M059J (cell line): ENCODE measurements at places on chromosomes 16 and 17.

DNA sequence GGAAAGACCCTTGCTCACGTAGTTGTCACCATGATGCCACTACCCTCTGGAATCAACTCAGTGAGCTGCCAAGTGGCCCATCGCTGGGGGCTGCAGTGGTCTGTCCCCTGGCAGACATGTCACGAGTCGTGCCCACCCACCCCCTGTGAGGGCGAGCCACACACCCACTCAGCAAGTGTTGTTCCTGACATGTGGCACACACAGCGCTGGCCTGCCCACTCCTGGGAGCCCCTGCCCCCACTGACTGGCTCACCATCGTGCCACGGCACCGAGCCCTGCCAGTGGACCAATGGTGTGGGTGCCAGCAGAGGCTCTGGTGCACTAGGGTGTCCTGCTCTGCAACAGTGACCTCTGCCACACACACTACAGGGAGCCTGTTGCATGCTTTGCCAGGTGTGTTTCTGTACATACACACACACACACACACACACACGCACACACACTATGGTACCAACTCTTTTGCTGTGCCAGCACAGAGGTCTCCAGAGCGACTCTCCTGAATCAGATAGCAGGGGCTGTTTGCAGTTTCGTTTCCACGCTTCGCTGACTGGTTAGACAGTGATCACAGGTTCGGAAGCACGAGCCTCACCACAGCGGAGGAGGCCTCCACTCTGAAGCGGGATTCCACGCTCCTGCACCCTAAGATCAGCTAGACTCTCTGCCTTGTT, 7.7 kb downstream of the RTN4RL1 start:
- no peak for DNase-seq

GRCh38 chr17:74530831-74531150, 484 bp downstream of the CD300LB start:
- DNase-seq, result no peak

- DNase-seq, result no peak
These were observed 5.7 kb downstream of the SNX11 start for GRCh38 chr17:48113201-48113676.

DNA sequence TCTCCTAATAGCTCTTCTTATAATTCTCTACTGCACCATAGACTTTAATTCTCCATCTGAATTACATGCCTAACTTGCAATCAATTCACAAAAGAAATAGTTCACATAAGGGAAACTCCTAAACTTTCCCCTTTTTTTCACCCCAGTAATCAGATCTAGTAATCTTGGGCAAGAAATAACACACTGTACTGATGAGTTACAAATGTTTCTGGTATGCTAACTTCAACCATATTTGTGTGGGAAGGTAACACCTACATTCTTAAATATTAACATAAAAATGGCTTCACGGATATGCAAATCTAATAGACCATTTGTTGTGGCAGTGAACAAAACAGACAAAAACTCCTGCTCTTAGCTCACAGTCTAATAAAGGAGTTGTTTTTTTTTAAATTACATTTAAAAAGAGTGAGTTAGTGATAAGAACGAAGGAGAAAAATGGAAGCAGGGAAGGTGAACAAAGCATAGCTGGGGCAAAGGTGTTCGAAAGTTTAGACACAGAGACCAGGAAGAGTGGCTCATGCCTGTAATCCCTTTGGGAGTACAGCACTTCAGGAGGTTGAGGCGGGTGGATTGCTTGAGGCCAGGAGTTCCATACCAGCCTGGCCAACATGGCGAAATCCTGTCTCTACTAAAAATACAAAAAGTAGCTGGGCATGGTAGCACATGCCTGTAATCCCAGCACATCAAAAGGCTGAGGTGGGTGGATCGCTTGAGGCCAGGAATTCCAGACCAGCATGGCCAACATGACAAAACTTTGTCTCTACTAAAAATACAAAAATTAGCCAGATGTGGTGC, 34.8 kb downstream of the CMTM3 start:
- no peak for DNase-seq

- no peak for DNase-seq
These were observed 377.7 kb upstream of the CDH11 start for GRCh38 chr16:65499566-65499965.
